ENCODE measurements at places on chromosomes 12 and 14.
A peak's percentile ranks its signal among the peaks of the same experiment; 100 is the strongest.

DNA sequence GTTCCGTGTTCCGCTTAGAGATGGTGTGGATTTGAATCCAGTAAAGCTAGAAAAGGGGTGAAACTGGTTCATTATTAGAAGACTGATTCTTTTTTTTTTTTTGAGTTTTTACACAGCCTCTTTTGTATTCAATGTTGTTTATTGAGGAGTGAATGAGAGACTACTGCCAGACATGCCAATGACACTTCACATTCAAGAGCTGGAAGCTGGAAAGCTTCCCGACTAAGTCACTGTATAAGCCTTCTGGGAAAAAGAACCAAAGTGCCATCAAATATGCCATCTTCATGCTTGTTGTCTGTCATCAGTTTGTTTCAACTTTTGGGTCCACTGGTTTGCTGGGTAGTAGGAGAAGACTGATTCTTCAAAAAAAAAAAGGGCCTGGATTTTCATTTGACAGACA is 164.8 kb downstream of the ATP23 start:
- DNase-seq = no peak

GRCh38 chr12:52815676-52816588 is 2.0 kb upstream of the KRT4 start:
- DNase-seq = no peak

DNA sequence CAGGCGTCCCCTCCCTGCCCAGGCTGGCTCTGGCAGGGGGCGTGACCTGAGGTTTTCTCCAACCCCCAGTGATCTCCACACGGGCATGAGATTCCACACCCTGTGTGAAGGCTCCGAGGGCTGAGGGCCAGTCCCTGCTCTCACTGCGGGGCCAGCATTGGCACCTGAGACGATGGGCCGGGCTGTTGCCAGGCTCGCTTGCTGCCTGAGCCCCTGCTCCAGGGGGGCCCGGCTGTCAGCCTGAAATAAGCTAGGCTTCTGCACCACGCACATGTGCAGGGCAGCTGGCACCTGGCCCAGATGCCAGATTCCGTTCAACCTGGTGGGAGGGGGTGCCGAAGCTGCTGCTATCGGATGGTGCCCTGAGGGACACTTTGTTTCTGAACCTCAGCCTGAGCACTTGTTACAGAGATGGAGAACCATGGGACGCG is 196.5 kb upstream of the PRMT8 start:
- DNase-seq = no peak

- no peak for DNase-seq
Observed at GRCh38 chr12:38771871-38772270, 133.5 kb downstream of the CPNE8 start.

GRCh38 chr14:55781046-55781445 is 201.0 kb downstream of the KTN1 start:
- DNase-seq = no peak

- DNase-seq = no peak
Observed at GRCh38 chr12:28603239-28603638, 413.0 kb downstream of the CCDC91 start.

DNA sequence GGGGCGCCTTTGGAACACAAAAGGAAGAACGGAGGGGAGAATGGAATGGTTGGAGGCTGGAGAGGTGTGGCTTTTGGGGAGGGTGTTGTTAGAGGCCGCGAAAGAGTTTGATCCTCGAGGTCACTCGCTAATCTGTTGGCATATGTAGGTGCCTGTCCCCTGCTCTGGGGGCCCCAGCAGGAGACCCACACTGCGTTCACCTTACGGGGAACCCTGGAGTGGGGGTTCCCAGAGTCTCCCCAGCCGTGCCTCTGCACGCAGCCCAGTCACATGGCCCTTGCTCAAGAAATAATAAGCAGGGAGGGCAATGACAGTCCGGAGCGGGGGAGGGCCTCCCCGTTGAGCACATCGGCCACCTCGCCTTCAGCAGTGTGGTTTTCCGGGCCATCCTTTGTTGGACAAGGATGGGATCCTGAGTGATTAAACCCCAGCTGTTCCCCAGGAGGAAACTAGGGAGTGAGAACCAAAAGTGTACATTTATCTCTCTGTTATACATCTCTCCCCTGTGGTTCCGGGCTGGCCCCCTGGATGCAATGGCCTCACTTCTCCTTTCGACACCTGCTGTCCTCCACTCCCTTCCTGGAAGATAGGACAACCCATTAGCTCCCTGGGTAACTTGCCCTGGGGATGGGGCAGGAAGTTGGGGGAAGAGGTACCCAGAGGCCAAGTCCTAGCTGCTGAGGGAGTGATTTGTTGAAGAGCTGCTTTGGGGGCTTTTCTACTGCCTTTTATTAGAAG is 1.3 kb downstream of the PLEKHG3 start:
- DNase-seq = no peak

DNA sequence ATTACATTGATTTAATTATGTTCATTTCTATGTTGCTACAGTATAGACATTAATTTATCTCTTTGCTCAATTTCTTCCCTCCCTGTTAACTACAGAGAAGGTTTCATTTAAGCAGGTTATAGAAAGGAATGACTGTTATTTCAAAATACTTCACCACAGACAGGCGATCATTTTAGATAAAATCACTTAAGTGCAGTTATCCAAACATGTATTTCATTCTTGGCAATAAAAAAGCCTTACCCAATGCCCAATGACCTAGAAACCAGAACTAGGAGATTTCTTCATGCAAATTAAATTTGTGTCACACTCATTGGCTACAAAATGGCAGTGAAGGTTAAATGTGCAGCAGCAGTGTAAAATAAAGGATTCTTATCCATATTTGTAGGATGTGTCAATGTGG is 266.4 kb downstream of the KCNH5 start:
- DNase-seq = no peak

- no peak for DNase-seq
Observed at GRCh38 chr14:57609192-57610075, 115.8 kb upstream of the CCDC198 start.

DNA sequence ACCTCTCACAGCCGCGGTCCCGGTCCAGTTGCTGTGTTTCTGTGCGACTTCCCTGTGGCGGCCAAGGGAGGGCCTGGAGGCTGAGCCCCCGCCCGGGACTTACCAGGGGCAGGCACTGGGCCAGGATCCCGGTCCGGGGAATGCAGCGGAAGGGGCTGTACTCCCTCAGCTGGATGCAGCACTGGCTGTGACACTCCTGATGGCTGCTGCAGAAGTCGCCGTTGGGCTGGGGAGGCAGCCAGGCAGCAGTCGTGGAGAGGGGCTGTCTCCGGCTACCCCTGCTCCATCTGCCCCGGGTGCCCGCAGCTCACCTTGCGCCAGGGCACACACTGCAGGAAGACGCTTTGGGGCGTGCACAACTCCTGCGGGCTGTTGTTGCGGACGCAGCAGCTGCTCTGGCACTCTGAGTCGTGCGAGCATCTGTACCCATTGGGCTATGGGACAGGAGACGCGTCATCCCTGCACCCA is 6.2 kb downstream of the LRCOL1 start:
- DNase-seq = no peak

- no peak for DNase-seq
Observed at GRCh38 chr12:12032260-12032791, 38.4 kb upstream of the BCL2L14 start.

DNA sequence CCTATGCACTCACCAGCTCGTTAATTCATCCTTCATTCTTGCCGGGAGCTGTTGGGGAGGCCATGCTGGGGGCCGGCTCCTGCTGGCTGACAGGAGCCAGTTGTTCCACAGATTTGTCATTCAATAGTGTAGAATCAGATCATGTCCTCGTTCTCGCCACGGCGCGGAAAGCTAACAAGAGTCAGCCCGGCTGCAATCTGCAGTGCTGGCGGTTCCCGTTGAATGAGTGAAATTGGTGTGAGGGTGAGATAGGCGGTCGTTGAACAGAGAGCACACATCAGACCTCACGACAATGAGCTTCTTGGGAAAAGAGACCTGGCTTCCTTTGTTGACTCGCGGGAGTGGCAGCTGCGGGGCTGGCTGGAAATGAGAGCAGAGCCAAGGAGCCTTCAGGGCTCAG is 57.5 kb downstream of the KIF26A start:
- no peak for DNase-seq

GRCh38 chr12:8562310-8562709 is 21.6 kb upstream of the CLEC4E start:
- DNase-seq = no peak

DNA sequence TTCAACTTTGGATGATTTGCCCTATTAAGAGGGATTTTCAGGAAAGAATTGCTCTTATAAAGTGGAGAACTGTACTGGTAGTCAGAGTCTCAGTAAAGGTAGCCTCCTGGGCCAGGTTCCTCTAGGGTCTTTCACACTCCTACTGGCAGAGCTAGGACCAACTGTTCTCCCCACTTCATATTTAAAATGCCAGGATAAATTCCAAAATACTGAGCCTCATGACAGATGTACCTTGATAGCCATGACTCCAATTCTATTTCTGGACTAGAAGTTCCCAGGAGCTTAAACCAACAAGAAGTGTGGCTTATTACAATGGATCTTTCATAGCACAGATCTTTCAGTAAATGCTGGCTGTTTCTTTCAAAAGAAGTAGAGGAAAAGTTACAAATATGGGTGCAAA is 126.5 kb downstream of the C12orf75 start:
- DNase-seq = no peak

- no peak for DNase-seq
Observed at GRCh38 chr14:103688441-103688840, 26.8 kb downstream of the XRCC3 start.

DNA sequence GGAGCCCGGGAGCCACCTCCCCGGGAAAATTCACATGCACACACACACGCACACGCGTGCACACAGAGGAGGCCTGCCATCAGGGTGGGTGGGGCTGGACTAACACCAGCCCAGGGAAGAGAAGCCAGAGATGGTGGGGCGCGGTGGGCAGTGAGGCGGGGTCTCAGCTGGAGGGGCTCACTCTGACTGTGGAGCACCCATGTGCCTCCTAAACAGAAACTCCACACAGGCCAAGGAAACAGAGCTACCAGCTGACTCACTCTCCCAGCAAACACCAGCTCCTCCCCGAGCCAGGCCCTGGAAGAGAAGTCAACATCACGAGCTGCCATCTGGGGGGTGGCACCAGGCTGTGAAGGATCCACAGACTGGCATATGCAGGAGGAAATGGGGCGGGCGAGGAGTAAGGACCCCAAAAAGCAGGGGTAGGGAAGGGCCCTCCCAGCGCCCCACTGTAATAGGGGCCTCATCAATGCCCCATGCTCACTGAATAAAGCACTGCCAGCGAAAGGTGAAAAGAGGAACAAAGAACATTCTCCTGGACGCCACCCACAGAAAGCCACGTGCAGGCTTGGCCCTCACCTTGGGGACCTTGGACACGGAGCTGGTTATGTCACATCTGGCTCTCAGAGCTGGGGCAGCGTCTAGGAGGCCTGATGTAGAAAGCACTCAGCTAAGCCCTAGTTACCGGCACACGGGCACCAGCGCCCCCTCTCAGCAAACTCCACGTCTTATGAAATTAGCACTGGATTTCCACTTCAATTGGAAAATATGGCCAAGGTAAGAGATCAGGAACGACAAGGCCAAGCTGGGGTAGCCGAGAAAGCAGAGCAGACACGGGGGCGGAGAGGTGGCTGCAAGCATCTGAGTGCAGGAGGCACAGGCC is 8.4 kb upstream of the INF2 start:
- no peak for DNase-seq

DNA sequence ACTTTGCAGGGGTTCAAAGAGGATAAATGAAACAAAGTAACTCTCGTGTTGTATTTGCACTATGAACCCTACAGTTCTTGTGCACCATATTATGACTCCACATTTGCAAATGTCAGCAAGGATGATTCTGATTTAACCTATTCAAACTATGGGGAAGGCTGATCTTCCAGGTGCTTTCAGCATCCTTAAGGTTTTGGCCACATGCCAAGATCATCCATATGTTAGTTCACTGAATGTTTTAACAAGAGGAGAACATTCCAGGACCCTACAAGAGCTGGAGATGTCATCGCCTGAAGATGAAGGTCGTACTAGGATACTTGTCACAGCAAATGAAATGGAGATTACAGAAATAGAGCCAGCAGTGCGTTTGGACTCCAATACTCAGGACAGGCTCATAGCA is 114.2 kb downstream of the DHRS2 start:
- no peak for DNase-seq

GRCh38 chr12:91483471-91483985 is 300.9 kb upstream of the DCN start:
- DNase-seq = no peak

DNA sequence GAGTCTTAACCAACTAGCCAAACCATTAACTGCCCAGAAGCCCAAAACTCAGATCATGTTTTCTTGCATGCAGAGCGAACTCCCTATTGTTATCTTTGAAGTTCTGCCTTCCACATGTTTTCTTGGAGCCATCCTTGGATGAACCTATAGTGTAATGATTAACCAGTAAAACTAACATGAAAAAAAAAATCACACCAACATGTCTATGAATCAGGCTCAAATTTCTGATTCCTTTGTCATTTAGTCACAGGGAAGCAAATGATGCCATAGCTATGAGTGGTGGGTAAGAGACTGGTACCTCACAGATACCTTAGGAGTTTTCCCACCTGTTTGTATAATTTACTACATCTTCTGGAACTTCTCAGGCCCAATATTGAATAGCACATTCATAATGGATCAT is 70.7 kb downstream of the PTPRO start:
- no peak for DNase-seq

DNA sequence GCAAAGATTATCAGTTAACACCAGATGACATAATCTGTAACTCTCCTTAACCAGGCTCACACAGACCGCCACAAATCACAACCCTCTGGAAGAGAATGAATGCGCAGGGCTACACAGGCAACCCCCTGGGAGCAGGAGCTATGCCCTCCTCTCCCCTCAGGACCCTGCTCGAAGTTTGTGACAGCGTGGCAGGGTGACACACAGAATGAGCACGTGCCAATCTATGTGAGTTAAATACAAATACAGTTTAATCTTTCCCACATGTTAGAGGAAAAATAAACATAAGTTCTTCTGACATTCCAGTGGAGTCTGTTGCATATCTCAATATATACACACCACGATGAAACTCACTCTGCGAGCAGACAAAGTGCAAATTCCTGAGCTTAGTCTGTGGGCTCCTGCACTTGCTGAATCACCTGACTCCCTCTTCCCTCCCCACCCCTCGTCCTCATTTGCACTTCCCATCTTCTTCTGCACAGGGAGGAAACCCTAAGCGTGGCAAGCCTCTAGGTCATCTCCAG is 37.6 kb downstream of the BCAT1 start:
- no peak for DNase-seq

- no peak for DNase-seq
Observed at GRCh38 chr12:64740646-64741045, 18.6 kb downstream of the GNS start.

DNA sequence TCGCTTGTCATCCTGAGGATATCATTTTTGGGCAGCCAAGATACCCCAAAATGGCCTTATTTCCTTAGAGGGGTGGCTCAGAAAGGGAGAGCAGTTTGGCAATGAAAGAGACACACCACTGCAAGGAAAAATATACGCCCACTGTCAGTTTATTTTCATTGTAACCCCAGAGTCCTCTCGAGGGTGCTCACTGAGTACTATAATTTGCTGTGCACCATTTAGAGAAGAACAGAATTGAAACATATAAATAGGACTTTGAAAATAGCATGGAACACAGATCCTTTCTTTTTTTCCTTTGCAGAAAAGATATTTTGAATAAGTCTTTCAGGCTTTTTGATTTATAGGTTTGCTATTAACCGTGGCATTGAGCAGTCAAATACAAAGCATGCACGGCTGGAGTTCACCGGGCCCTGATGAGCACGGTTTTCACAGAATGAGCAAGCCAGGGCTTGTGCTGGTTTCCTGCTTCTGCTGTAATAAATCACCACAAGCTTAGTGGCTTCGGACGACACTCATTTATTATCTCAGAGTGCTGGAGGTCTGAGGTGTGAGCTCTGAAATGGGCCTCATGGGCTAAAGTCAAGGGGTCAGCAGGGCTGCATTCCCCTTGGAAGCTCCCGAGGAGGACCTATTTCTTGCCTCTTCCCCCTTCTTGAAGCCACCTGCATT is 152.3 kb downstream of the ZNF664 start:
- peak; percentile 57 for DNase-seq

GRCh38 chr12:68335462-68335861 is 3.3 kb upstream of the MDM1 start:
- DNase-seq = no peak
